Stimulated activated naive CD4-positive, alpha-beta T cell (primary cell): ENCODE measurements at places on chromosomes 13 and 19.

- no peak for DNase-seq
Measured at GRCh38 chr19:46475986-46476385, 4.6 kb upstream of the PNMA8A start.

DNA sequence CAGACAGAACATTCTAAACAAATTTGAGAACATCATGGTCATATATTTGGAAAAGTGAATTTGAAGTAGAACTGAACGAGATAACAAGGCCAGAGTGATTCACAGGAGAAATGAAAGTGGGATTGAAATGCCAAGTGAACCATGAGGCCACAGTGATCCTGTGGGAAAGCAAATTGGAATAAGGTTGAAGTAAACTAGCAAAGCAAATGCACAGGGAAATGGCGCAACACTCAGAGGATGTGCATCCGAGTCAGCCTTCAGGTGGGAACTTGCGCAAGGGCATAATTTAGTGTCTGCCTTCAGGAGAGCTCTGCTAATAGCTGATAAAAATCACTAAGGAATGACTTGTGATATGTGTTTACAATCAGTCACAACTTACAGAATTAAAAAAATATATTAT, 696.6 kb downstream of the LIG4 start:
- no peak for DNase-seq

- no peak for DNase-seq
Measured at GRCh38 chr19:29384656-29385055, 141.1 kb upstream of the VSTM2B start.

DNA sequence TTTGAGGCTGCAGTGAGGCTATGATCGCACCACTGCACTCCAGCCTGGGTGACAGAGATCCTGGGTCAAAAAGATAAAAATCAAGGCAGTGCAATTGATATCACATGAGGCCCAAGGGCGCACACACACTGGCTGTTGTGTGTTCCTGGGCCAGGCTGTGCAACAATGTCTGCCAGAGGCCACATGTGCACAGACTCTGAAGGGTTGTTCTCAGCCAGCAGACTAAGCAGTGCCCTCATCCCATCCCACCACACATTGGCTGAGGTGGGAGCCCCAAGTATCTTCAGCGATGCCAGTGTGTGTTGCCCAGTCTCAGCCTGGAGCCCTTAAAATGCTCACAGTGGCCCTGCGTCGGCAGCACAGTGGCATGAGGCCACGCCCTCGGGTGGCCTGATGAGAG, 12.6 kb downstream of the PEX11G start:
- no peak for DNase-seq
